ENCODE measurements at places on chromosomes 5 and 9.
A peak's percentile ranks its signal among the peaks of the same experiment; 100 is the strongest.

- no peak for DNase-seq
Observed at GRCh38 chr5:80116465-80116864, 81.3 kb downstream of the THBS4 start.

DNA sequence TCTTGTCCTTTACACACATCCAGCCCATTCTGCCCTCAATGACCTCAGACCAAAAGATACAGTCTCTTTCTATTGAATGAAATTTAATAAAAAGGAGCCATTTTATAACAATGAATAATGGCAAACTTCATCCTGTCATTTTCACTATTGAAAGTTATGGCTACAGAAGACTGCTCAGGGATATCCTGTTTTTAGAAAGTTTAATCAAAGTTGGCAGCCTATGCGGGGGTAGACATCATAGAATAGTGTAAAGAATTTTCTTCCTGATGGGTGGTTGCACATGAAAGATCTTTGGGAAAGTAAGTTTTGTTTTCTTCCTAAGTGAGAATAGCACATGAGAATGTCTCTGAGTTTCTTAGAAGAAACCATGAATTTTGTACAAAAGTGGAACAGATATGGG lies 670.4 kb upstream of the CDH6 start:
- no peak for DNase-seq

DNA sequence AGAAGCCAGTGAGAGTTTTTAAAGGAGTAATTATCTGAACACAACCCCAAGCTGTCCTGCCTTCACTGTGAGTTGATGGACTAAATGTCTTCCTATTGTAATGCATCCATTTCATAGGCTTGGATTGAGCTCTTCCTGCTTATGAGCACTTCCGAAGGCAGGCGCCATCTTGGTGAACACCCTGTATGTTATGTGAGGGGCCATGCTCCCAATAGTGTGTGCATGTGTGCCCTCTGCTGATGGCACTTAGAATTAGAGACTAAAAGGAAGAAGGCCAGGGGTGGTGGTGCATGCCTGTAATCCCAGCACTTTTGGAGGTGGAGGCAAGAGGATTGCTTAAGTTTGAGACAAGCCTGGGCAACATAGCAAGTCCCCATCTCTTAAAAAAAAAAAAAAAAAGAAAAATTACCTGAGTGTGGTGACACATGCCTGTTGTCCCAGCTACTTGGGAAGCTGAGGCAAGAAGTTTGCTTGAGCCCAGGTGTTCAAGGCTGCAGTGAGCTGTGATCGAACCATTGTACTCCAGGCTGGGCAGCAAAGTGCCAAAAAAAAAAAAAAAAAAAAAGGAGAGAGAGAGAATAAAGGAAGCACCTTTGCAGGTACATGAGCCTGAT lies 65.0 kb downstream of the C9orf152 start:
- DNase-seq: no peak

DNA sequence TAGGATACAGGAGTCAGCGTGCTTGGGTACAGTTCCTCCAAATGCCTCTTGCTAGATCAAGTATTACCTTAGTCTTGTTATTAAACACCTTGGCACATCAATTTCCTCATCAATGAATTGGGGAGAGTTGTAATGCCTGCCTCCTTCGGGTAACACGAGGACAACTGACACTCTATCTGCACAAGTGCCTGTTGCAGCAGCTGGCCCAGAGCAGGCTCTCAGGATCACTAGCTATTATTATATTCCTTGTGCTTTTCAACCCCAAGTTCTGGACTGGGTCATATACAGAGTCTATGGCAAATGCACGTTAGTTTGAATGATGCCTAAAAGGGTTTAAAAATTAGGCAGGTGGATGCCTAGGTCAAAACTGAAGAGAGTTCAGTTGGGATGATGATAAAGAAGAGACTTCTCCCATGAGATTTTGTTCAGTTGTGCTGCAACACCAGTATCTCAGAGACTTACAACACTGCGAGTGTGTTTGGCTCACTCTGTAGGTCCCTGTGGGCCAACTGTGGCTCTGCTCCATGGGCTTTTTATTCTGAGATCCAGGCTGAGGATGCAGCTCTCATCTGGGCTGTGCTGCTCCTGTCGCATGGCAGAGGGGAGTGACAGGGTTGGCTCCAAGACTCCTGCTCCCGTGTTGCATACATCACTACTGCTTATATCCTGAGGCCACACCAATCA lies 41.1 kb upstream of the TEX48 start:
- no peak for DNase-seq

DNA sequence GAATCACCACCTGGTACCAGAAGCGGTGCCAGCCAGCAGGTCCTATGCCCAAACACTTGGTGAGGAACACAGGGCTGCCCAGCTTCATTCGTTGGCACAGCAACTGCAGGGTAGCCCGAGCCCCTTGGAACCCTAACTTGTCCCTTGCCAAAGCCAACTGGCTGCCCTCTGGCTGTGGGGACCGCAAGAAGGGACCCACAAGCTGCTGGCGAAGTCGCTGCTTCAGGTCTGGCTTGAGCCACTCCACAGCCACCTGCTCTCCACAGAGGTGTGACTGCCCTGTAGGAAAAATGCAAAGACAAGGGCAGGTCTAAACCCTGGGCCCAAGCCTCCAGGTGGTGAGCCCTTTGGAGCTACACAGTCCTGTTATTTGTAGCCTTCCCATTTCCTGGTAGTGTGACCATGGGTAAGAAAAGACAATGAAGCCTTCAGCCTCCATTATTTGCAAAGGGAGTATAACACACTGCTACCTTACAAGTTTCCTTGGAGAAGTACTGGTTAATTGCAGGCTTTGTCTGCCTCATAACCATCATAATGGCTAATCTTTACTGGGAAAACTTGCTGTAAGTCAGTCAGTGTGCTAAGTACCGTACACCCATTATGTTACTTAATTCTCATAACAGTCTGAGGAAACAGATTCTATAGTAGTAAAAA lies 1.8 kb downstream of the DND1 start:
- no peak for DNase-seq

DNA sequence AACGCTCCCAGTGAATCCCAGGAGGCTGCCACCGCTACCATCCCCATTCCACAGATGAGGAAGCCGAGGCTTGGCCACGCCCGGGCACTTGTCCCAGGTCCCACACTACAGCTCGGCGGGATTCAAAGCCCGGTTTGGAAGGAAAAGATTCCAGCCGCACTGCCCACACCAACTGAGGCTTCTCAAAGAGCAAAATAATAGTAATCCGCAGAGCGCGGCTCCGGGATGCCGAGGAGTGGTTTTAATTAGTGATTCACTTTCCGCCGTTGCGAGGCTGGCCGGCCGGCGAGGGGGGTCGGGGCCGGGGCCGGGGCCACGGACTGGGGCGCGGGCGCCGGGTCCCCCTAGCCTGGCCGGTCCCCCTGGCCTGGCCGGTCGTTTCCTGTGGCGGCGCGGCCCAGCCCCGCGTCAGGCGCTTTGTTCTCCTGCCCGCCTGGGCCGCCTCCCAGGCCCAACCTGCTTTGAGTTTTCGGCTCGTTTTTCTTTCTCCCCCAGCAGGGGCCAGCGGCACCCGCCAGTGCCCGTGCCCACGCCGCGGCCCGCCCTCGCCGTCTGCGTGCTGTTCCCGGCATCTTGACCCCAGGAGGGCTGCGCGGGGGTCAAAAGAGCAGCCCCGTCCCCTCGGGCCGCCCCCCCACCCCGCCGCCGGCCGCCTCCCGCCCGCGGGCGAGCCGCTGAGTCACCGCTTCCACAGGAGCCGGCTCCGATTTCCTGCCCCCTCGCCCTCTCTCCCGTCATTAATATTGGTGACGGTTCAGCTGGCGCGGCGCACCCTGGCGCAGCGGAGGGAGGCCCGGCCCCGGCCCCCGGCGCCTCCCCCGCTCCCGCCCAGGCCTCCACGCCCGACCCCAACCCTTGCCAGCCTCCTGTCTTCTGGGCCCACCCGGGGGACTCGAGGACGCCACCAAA lies 31.2 kb downstream of the FGF18 start:
- peak; percentile 52 for DNase-seq

DNA sequence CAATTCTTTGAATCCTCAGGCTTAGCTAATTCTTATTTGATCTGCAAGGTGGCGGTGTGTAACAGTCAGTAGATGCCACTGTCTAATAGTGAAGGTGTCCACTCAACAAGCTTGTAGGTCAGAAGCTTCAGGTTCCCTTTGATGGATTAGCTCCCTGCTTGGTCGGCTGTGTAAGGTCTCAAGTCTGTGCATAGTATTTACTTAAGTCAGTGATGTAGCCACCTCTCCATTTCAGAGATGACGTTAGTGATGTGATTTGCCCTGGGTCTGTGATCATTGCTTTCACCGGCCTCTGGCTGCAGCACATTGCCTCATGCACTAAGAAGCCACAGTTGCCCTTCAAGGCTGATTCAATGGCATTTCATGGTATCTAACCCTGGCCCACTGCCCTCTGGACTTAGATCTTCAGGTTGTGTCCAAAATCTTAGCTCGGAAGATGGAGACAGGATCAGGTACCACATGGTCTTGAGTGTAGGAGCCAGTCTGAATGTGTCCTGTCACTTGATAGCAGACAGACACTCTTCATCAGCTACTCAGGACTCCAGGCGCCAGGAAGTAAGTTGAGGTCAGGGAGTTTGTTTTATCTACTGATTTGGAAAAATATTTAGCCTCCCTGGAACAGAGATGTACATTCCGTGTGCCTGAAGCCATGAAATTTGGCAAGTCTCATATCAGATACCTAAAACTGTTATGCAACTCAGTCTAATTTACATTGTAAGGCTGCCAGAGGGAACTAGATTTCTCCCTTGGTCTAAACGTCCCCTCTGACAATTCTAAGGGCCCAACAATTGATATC lies 42.9 kb downstream of the SUB1 start:
- DNase-seq: no peak

DNA sequence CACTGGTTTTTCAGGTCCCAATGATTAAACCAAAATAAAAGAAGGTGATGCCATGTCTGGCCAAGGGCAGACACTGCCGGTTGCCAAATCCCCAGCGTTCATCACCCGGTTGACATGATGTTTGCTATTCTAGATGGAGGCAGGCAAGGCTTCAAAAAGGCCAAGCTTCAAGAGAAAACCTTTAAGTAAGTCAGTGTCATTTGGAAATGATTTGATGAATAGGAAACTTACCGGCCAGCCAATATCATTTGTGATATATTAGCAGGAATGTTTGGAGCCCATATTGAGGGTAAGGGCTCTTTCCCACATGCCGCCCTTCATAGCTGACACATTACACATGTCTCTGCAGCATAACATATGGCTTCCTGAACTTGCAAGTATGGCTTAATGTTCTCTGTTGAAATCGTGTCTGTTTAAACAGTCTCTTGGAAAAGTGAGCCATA lies 89.5 kb upstream of the TTC23L start:
- no peak for DNase-seq

GRCh38 chr5:154287136-154287535 lies 96.6 kb downstream of the GALNT10 start:
- no peak for DNase-seq

GRCh38 chr5:81027481-81028058 lies 67.4 kb downstream of the RASGRF2 start:
- DNase-seq: no peak

DNA sequence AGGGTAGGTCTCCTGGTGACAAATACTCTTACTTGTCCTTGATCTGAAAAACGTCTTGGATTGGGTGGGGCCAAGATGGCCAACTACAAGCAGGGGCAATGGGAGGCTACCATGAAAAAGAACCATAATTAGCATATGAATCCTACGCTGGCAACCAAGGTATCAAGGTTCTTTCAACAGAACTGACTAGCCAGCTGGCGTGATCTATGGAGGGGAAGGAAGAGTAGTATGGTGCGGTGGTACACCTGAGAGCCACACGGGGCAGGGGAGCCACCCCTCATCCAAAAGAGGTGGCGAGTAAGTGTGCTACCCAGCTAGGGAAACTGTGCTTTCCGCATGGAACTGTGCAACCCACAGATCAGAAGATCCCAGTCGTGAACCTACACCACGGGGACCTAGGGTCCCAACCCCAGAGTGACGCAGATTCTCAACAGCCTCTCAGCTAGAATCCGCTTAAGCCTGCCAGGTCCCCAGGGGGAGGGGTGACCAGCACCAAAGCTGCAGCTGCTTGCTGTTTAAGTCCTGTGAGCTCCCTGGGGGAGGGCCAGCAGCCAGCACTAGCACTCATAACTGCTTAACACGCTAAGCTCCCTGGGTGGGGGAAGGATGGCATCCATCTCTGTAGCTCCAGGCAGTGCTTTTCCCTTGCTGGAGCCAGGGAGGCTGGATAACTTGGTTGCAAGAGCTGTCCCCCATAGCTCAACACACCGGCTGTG lies 334.8 kb downstream of the FBXL17 start:
- no peak for DNase-seq

- DNase-seq: no peak
Observed at GRCh38 chr9:20382460-20383071, 239.7 kb downstream of the MLLT3 start.

DNA sequence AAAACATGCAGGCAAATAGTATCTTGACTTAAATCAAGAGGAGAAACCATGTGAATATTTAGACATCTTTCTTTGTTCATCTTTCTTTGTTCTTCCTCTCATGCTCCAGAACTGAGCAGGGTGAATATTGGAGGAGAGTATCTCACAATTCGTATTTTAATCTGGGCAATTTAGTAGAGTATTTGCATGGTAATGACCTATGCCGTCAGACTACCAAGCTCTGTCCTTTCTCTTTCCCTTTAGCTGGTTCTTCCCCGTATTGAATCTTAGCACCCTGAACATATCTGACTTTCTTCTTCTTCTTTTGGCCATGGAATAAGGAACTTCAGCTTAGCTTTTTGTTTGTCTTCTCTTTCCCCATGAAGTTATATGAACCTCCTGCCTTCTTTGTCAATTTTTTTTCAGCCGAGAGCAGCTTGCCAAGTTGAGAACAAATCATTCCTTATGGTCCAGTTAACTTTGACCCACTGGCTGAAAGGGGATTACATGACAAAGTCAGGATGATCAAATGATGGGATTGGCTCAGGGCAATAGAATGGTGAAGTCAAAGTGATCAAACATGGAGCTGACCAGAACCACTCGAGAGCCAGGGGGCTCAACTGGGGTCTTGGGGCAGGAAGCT lies 95.8 kb downstream of the DAPK1 start:
- no peak for DNase-seq

DNA sequence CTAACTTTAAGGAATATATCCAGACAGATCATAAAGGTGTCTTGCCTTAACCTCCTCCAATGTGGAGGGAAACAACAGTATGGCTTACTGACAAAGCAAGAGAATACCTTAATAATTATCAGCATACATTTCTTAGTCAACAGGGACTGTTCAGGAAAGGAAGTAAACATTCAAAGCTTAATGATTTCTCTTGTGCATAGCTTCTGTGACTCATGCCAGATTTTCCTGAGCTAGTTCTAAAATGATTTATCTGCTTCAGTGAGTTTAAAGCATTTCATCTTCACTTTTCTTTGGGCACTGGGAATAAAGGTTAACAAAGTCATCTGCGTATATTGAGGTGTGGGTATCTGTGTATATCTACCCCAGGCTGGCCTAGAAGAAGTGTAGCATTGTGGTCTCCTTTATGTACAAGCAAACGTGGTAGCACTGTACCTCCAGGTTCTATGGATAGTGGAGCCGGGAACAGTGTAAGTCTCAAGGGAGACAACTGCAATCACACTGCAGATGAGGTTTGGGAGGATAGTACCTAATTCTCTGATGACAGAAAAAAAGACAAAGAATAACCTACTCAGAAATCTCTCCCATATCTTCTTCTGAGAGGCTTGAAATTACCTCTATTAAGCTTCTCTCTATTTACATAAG lies 284.1 kb downstream of the HCN1 start:
- DNase-seq: no peak

GRCh38 chr9:83199240-83199639 lies 136.3 kb upstream of the RASEF start:
- no peak for DNase-seq

Measured in activated CD8-positive, alpha-beta T cell treated with anti-CD3 and anti-CD28 coated beads for 36 hours (primary cell).